Stimulated activated CD4-positive, alpha-beta T cell treated with anti-CD3 and anti-CD28 coated beads, Interleukin-4, amount 100 ng/mL, for 48 hours (primary cell): ENCODE measurements at places on chromosomes 6 and 20.
A peak's percentile ranks its signal among the peaks of the same experiment; 100 is the strongest.

DNA sequence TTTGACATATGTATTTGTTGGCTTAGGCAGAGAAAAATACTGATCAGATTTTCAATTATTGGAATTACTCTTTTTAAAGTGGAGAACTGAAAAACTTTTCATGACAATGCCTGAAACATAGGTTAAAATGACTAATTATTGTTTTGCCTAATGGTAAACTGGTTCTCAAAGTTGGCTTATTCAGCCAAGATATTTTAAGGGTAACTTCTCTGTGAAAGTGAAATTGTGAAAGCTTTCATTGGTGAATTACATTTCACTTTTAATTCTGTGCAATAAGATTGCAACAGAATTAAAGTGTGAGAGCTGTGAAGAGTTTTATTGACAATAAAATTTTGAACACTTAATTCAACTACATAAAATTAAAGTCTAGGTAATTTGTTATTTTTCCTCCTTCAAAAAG lies 24.5 kb downstream of the KIAA0408 start:
- DNase-seq = no peak

DNA sequence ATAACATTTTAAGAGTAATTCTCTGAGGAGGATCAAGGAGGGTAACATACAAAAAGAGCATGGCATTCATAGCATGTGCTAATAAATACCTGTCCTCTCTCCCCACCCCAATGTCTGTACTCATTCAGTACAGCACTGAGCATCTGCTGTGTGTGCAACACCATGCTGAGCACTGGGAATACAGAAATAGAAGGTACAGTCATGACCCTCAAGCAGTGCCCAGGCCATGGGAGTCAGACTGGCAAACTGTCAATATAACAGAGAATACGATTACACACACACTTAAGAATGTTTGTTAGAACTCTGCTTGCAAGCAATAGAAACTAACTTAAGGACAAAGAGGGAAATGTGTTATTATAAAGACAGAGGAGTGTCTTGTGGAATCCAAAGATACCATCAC lies 24.7 kb upstream of the ZFAND3 start:
- DNase-seq = no peak

DNA sequence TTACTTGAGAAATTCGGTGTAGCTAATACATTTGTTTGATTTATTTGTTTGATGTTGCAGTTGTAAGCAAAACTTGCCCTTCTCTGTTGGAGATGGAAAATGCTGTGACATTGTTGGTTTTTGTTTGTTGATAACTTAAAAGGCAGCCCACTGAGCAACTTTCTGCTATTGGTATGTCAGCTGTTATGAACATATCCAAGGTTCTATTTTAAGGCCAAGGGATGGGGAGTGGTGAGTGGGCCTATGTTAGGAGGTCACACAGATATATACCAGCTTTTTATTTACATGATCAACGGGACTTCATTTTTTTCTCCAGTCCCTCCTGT lies 5.7 kb downstream of the QKI start:
- no peak for DNase-seq

DNA sequence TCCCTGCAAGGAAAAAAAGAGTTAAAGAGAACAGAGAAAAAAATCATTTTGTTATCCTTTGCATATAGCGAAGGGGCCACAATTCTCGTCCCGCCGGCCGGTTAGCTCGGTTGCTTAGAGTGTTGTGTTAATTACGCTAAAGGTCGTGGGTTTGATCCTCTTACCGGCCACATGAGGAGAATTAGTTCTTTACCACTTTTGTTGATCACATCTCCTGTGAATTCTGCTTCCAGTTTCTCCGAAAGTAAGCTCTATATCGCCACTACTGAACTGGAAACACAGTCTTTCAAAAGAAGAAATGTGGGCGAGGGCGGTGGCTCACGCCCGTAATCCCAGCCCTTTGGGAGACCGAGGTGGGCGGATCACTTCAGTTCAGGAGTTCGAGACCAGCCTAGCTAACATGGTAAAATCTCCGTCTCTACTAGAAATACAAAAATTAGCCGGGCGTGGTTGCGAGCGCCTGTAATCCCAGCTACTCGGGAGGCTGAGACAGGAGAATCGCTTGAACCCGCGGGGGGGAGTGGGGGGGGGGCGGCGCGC lies 13.4 kb downstream of the PRSS16 start:
- DNase-seq = no peak

GRCh38 chr6:100473182-100473581 lies 8.5 kb upstream of the SIM1 start:
- no peak for DNase-seq

DNA sequence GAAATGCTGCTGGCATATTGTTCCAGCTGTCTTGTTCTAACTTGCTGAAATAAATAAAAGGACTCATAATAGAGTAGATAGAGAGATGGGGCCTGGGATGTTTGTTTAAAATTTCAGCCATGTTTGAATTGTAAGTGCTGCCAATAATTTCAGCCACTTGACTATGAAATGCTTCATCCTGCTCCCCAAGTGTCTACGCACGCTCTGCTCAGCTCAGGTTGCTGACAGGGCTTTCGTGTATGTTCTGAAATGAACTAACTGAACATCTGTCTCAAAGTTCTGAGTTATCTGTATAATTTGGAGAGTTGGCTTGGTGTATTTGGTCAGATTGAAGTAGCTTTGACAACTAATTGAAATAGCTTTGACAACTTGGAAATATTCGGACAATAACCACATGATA lies 387.8 kb downstream of the BMP2 start:
- DNase-seq = no peak

DNA sequence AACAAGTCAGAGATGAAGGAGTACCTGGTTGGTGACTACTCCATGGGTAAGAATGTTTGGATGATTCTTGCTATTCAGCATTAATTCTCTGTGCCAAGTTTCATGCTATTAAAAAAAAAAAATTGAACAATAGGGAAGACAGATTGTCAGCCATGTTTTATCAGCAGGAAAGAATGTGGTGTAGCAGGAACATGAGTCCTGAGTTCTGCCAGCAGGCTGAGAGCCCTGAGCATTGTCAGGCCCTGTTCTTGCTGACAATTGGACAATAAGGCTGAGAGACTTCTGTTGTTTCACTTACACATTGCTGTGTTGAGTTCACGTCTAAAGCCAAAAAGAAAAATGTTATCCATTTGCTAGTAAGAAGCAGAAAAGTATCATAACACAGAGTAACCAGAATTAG lies 70.4 kb upstream of the SMIM28 start:
- DNase-seq = no peak

GRCh38 chr6:90121982-90122381 lies 174.7 kb downstream of the BACH2 start:
- peak; percentile 25 for DNase-seq

GRCh38 chr6:150016324-150017185 lies 8.8 kb downstream of the RAET1L start:
- DNase-seq = no peak

DNA sequence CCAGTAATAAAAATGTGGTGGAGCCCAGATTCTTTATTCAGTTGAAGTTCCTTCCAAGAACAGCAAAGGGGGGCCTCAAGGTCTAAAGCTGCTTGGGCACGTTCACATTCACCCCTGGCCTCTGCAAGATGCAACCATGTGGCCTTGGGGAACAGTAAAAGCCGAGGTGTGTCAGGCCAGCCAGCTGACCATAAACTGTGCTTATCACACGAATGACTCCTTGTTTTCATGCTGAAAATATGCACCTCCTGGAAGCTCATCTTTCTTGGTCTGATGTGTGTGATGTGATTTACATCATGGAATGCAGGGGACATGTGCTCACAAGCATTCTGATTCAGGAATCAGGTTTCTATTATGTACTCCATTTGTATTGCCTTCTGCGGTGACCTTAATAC lies 211.6 kb upstream of the MARCKS start:
- DNase-seq = no peak

DNA sequence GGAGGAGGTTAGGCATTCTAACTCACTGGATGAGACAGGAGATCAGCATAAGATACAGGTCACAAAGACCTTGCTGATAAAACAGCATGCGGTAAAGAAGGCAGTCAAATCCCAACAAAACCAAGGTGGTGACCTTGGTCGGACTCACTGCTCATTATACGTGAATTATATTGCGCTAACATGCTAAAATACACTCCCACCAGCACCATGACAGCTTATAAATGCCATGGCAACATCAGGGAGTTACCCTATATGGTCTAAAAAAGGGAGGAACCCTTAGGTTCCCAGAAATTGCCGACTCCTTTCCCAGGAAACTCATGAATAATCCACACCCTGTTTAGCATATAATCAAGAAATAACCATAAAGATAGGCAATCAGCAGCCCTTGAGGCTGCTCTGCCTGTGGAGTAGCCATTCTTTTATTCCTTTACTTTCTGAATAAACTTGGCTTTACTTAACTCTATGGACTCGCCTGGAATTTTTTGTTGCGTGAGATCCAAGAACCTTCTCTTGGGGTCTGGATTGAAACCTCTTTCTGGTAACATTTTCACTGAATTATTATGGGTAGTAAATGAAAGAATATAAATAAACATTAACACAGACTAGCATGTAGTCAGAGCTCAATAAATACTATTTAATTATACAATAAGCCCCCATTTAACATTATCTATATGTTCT lies 3.0 kb upstream of the LAMA4 start:
- no peak for DNase-seq

GRCh38 chr20:35901678-35902544 lies 52.4 kb downstream of the SCAND1 start:
- DNase-seq = no peak

GRCh38 chr20:46221256-46221833 lies 87.0 kb downstream of the CDH22 start:
- DNase-seq = no peak

DNA sequence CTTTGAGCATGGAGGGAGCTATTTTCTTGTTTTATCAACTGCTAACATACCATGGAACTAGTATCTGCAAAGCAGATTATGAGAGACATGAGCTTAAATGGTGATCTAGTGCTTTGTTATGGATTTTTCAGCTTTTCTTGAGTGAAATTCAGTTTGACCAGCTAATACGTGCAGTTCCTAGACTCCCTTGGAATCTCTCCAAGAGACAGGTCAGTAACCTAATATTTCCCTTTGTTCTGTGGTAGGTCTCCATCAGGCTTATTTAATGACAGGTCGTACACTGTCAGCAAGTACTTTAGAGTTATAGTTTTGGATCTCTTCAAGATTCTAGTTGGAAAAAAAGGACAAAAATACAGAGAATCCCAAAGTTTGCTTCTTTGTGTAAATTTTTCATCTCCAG lies 43.9 kb downstream of the HDAC2 start:
- DNase-seq = no peak

- no peak for DNase-seq
These were observed 106.4 kb upstream of the PDE10A start for GRCh38 chr6:165769401-165769800.

DNA sequence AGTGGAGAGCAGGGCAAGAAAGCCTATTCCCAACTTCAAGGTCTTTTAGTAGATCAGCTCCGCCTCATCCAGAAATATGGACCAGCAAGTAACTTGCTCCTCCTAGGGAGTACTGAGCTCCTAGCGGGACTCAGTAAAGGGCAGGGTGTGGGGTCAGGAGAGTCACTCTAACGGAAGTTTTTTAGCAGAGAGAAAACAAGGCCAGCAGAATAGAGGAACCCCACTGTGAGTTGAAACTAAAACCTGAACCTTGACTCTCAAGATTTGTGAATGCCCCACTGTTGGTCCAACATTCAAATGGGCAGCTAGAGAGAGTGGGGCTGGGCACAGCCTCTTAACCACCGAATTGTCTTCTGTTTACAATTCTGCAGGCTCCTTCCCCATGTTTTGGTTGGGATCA lies 244.8 kb downstream of the FARS2 start:
- DNase-seq = no peak

DNA sequence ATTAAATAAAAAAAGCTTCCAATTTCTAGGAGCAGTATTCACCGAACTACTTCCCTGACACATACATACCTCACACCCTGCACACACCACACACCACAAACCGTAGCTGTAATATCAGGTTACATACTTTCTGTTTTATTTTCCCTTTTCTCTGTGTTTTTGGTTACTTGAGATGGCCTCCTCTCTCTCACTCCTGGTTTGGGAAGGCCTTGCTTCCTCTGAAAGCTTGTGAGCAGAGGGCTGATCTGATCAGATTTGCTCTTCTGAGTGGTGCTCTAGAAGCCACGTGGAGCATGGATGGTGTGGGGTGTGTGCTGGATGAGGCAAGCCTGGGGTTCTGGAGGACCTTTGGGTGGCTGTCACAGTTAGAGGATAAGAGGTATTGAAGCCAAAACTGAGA lies 20.9 kb downstream of the UTRN start:
- no peak for DNase-seq

DNA sequence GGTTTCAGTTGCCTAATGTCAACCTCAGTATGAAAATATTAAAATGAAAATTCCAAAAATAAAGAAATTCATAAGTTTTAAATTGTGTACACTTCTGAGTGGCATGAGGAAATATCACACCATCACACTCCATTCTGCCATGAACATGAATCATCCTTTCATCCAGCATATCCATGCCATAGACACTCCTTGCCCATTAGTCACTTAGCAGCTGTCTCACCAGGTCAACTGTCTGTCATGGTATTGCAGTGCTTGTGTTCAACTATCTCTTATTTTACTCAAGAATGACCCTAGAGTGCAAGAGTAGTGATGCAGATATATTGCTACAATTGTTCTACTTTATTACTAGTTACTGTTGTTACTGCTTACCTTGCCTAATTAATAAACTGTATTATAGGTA lies 712.4 kb downstream of the EPHA7 start:
- DNase-seq = no peak

DNA sequence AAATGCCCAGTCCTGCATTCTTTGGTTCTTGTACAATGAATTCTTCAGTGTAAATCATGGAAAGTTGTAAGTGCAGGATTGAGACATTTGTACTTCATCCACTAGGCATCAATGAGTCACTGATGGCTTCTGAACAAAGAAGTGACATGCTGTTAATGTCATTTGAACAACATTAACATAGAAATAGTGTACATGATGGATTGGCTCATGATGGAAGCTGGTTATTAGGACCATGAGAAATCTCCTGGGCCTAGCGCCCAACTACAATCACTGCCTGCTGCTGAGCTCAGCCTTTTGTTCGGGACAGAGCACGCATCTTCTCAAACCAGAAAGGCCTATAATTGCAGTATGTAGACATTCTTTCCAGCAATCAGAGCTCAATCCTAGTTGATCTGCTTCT lies 316.8 kb upstream of the TSHZ2 start:
- no peak for DNase-seq

DNA sequence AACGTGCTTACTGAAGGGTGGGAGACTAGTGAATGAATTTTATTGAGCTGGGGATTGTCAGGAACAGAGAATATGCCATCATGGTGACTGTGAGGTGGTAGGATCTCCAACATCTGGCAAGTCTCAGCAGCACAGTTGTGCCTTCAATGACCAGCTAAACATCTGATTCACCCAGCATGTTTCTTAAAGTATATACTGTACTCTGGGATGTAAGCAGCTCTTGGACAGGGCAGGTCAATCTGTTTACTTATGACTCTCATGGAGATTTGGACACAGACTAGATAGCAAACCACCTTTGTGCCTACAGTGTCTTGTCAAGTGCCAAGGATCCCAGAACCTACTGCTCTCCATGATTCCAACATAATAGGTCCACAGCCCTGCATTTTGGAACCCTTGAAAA lies 801.0 kb upstream of the CITED2 start:
- DNase-seq = no peak

- DNase-seq = no peak
These were observed at the start of gene EPPIN for GRCh38 chr20:45547206-45547770. EPPIN (minus strand) TSS chr20:45547401; CDS start chr20:45547357, 44 bp downstream.
